ENCODE measurements at places on chromosomes 5 and 9.

DNA sequence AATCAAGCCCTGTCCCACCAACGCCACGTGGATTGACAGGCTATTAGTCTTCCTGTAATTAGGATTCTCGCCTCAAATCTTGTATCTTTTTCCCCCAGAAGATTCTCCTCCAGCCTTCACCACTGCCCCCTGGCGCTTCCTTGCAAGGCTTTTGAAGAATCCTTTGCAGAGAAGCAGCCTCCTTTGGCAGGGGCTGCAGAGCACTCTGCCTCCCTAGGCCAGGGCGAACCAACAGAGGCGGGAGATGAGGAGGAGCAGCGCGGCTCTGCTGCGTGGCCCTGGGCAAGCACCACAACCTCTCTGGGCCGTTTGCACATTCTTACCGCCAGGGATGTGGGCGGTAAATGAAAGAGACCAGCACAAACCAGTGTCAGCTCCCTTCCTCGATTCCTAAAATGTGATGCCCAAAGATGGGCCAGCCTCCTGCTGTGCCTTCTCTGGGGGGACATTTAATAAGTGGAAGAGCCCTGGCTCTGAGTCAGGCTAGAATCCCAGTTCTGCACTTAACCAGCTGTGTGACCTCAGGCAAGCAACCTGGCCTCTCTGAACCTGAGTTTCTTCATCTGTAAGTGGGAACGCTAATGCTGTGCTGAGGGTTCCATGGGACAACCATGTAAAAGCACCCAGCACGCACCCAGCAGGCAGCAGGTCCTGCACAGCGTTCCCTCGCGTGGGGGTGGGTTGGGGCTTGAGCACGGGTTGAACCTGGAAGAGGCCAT, 128.6 kb downstream of the KCNIP1 start:
- no peak for DNase-seq

GRCh38 chr9:98050351-98050750, 6.2 kb upstream of the NANS start:
- DNase-seq: no peak

GRCh38 chr5:171269717-171270116, 39.3 kb upstream of the TLX3 start:
- no peak for DNase-seq

DNA sequence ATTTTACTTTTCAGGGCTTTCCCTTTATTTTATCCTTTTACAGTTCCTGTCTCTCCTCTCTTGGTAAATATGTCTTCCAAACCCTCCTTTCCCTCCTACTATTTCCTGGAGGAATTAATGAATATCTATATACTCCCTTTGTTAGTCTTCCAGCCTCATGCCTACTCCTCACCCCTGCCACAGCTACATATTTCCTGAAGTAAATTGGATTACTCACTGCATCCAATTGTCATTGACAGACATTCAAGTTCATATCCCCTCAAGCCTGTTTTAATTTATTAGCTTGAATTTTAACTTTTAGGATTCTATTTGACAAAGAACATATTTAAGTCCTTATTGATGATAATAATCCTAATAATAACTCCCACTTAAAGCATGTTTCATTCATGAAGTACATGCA, 314.5 kb downstream of the TMEM161B start:
- no peak for DNase-seq

GRCh38 chr5:150358261-150359095, 981 bp downstream of the TCOF1 start:
- no peak for DNase-seq

- DNase-seq: no peak
Measured at GRCh38 chr5:16787278-16787677, 148.8 kb downstream of the MYO10 start.

DNA sequence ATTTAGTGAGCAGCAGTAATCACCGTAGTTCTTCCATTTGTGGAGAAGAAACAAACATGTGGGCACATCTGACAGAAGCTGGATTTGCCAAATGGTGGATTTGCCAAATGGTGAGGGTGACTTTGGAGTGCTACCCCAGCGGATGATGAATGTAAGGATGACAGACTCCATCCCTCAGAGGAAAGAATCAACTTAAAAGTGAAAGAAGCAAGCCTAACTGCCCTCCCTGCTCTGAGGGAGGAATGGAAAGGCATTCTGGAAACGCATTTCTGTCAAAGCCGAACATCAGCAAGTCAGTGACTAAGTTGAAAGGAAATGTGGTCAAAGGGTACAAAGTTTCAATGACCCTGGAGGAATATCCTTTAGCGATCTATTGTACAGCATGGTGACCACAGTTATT, 143.5 kb downstream of the GPBP1 start:
- DNase-seq: no peak

DNA sequence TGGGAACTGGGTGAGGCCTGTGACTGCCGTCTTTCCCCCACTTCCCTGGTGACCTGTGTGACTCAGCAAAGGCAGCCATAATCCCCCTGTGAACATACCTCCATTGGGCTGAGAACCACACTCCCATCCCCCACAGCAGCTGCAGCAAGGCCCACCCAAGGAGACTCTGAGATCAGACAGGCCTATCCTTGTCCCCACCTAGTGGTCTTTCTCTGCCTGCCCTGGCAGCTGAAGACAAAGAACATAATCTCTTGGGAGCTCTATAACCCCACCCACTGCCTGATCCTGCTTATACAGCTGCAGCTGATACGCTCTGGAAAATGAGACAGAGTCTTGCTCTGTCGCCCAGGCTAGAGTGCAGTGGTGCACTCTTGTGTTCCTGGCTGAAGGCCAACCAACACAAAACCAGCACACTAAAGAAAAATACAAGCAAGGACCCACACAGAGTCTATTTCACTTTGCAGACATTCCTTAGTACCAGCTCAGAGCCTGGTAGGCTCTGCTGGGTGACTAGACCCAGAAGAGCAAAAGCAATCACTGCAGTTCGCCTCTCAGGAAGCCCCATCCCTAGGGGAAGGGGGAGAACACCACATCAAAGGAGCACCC, 106.7 kb downstream of the MCTP1 start:
- DNase-seq: no peak

GRCh38 chr5:10351199-10351905, 2.1 kb upstream of the MARCHF6 start:
- no peak for DNase-seq

DNA sequence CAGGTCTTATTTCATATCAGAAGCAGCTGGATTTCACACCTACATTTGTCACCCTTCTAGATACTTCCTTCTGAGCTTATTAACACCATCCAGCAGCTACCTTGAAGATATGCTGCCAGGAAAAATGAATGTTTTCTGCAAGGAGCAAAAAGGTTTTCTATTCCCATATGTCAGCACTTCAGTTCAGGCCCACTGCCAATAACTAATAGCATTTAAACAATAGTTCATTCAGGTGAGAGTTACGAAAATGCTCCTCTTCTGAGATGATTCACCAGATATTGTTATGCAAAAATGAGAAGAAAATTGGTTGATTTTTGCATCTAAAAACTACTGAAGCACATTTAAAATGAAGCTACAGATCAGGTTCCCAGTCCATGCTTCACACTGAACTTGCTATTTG, 56.4 kb upstream of the ISL1 start:
- DNase-seq: no peak

- DNase-seq: no peak
Measured at GRCh38 chr9:27157736-27158135, 48.7 kb downstream of the TEK start.

Data from NCI-H2107 (cell line).